ENCODE measurements at places on chromosomes 12 and 14.

- no peak for DNase-seq
Measured at GRCh38 chr14:58832095-58832521, 194.3 kb downstream of the DACT1 start.

GRCh38 chr12:100758083-100758482 is 36.5 kb upstream of the ANO4 start:
- no peak for DNase-seq

DNA sequence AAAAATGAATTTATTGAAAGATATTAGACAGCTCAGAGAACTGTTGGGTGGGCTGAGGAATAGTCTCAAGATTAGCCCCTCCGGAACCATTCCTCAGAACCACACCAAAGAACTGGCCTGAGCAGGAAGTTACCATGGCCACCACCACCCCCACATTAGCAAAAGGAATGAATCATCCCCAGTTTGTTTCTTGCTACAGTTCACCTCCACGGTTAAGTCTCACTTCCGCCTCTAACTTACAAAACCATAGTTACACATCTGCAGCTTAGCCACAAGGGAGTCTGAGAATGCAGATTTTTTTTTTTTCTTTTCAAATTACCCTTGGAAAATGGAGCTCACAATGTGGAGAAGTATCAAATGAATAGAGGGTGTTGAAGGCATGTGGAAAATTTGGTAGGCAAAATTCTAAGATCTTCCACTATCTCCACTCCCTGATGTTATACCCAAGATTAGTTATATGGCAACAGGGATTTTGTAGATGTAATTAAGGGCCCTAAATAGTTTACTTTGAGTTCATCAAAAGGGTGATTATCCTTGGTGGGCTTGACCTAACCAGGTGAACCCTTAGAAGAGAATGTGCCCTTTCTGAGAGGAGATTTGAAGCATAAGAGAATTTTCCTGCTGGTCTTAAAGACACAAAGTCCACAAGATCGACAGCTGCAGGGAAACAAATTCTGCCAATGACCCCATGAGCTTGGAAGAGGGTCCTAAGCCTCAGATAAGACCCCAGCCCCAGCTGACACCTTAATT is 129.8 kb upstream of the KRR1 start:
- no peak for DNase-seq

- no peak for DNase-seq
Measured at GRCh38 chr14:103630364-103631108, 1.5 kb downstream of the KLC1 start.

DNA sequence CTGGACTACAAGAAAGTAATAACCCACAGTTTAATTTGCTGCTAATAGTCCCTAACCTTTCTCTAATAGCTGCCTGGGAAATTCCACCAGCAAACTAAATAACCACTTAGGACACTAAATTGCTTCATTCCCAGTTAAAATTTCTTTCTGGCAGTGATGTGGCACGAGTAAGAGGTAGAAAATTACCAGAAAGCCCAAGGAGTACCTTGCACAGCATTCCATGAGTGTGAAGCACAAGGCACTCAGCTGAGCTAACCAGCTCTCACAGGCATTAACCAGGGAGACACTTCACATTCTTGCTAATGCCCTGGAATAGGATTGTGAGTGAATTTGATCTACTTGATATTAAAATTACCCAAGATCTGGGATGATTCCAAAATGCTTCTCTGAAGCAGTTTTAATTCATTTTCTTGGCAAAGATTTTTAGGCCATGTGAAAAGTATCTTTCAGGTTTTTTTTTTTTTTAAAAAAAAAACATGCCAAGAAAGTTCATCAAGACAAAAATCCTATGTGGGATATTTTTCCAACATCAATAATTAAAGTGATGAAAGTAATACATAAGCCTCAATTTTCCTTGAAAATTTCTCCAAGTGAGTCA is 29.5 kb downstream of the TSPAN8 start:
- no peak for DNase-seq

GRCh38 chr14:24674204-24674970 is 40.4 kb upstream of the GZMB start:
- peak; percentile 47 for DNase-seq

GRCh38 chr14:32998433-32998832 is 59.8 kb downstream of the NPAS3 start:
- no peak for DNase-seq

GRCh38 chr14:92860049-92860840 is 62.7 kb upstream of the CHGA start:
- DNase-seq, result no peak

DNA sequence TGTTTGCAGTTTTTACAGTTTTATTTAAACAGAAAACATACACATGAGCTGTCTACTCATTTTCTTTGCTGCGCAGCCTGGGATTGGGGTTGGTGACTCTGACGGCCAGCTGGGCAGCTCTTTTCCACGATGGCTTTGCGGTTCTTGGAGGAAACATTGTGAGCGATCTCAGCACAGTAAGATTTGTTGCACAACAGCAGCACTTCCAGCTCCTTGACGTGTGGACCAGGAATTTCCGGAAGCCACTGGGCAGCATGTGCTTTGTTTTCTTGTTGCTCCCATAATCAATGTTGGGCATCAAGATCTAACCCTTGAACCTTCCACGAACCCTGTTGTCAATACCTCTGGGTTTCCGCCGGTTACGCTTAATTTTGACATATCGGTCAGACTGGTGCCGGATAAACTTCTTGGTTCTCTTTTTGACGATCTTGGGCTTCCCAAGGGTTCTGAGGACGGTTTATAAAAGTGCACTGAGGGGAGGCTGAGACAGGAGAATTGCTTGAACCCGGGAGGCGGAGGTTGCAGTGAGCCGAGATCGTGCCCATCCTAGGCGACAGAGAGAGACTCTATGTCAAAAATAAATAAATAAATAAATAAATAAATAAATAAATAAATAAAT is 21.8 kb downstream of the FKBP11 start:
- DNase-seq, result no peak

- no peak for DNase-seq
Measured at GRCh38 chr14:86179980-86180379, 650.0 kb downstream of the FLRT2 start.

DNA sequence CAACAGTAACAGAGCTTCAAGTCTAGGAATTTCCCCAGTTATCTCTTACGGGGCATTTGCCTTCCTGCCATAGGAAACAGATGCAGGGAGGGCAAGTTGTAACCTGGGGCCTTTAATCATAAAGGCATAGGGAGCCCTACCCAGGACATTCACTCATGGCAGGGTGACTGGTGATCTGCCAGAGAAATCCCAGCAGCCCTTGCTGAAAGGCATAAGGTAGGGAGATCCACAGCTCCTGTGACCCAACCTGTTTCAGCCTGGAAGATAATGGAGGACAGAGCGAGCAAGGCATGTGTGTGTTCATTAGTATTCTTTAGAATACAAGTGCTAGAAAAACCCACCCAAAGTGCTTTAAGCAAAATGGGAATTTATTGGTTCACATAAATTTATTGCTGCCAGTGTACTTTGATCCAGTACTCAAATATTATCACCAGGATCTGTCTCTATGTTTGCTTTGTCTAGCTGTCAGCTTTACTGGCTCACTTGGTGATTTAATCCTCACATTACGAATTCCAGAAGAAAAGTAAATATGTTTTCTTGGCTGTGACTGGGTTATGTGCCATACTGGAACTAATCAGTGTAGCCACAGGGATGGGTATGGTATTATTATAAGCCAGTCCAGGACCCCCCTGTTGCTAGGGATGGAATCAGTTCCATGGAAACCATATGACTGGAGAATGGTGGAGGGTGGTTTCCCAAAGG is 21.1 kb upstream of the AKAP6 start:
- no peak for DNase-seq

DNA sequence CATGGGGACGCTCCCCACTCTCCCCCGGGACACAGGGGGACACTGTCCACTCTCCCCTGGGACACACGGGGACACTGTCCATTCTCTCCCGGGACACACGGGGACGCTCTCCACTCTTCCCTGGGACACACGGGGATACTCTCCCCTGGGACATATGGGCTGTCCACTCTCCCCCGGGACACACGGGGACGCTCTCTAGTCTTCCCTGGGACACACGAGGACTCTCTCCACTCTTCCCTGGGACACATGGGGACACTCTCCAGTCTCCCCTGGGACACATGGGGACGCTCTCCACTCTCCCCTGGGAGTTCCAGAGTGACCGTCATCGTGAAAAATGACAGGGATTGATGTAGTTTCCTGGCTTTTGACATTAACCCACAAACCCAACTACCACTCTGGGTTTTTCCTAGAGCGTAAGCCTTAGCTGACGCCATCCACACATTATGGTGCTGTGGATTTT is 3.0 kb upstream of the P2RX2 start:
- no peak for DNase-seq

GRCh38 chr12:56683-57346 is 9.8 kb upstream of the IQSEC3 start:
- no peak for DNase-seq

- DNase-seq, result no peak
Measured at GRCh38 chr12:53756300-53757100, 4.7 kb upstream of the CISTR start.

DNA sequence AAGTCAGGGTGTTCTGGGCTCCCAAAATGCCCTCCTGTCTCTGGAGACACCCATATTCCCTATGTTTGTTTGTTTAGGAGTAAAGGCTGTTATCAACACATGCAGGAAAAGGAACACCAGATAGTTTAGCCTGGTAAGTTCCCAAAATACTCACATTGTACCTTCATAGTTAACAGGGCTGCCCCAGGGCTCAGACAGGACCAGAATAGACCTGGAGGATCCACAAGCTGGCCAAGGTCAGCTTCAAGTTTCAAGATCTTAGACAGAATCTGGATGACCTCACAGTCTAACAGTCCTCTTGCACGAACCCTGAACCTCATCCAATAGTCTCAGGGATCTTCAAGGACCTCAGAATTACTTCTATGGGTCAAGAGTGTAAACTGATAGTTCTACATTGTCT is 18.1 kb upstream of the HSP90B1 start:
- DNase-seq, result no peak

GRCh38 chr12:92743026-92743425 is 40.2 kb downstream of the PLEKHG7 start:
- no peak for DNase-seq

DNA sequence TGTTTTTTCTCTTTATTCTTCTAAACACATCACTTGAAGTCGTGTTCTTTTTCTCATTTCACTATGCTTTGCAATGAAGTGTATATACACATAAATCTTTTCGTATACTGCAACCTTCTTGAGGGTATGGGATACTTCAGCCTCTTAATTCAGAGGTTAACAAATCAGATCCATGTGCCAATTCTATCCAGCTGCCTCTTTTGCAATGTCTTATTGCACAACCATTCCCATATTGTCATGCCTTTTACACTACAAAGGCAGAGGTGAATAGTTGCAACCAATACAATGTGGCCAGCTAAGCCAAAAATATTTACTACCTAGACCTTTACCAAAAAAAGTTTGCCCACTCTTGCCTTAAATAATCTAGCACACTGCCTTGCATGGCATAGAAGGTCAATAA is 224.5 kb upstream of the FOXG1 start:
- DNase-seq, result no peak

DNA sequence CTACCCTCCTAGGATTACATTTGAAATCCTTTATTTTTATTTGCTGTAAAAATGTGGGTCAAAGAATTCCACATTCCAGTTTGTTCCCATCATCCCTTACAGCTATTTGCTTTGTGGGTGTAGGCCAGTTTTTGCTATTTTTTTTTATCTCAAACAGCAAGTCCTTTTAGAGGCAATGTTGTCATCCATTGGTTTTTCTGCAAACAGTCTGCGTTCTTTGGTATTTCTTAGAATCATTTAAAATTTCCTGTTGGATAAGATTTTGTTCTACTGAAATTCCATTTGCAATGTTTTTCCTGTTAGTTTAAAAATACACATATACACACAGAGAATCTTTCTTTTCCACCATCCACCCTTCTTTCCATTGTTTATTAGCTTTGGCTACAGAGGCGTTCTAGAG is 53.3 kb upstream of the STK38L start:
- DNase-seq, result no peak

DNA sequence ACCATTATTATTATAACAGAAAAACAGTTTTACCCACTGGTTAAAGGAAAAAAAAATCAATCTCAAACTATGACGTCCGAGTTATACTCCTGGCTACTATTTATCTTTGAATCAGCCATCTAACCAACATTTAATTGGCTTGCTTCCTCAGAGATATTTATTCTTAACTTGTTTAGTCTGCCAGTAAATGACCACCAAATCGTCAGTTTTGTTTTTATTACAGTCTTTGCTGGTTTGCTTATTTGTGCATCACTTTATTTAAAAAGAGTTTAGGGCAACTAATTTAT is 71.2 kb downstream of the RASSF8 start:
- DNase-seq, result no peak

DNA sequence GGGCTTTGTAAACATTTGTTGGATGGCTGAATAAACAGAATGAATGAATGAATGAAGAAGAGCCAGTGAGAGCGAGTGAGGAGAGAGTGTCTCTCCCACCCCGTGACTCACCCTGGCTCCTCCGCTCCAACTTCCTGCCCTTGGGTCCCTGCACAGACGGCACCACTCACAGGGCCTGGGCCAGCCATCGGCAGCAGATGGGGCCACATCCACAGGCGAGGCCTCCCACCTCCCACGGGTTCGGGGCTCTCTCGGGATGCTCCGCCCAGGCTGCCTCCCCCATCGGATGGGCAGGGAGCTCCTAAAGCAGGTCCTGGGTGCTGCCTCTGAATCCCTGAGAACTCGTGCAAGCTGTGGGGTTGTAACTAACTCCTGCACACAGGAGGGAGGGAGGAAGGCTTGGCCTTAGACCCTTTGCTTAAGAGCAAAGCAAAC is 41.3 kb downstream of the CCNK start:
- no peak for DNase-seq

- DNase-seq, result no peak
Measured at GRCh38 chr12:125083072-125083471, 17.8 kb downstream of the AACS start.

DNA sequence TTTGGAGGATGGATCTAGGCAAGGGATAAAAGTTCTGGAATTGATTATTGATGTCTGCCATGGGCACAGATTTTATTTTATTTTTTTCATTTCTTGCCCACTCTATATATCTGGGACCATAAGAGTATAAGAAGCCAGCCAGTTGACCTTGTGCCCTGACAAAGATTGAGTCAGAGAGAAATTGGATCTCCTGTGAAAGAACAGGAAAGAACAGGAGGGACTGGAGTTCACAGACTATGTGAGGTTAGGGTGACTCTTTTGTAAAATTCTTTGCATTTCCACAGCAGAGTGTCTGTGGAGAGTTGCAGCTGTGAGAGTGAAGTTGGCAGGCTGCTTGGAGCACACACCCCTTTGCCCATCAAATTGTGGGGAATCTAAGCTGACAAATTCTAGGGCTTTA is 358.4 kb upstream of the TBX3 start:
- no peak for DNase-seq

DNA sequence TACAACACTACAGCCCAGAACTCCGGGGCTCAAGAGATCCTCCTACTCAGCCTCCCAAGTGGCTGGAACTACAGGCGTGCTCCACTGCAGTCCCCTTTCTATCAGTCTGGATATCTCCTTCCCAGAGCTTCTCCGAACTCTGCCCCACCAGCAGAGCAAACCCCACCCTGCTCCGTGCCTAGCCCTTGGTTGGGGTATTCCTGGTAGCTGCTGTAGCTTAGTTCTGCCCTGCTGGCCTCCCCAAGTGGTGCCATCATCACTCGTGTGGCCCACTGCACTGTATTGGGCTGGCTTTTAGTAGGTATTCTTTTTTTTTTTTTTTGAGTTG is 9.5 kb downstream of the HSP90AA1 start:
- no peak for DNase-seq
